ENCODE measurements at places on chromosomes 1 and 21.

- ATAC-seq, result peak; percentile 30
These were observed 58.6 kb downstream of the XCL1 start for GRCh38 chr1:168634951-168635532.

GRCh38 chr1:97247196-97247595 lies 525.6 kb downstream of the PTBP2 start:
- ATAC-seq, result no peak

GRCh38 chr1:56570924-56571372 lies 8.4 kb downstream of the PLPP3 start:
- ATAC-seq, result no peak

GRCh38 chr1:6307099-6307498 lies 46.2 kb upstream of the GPR153 start:
- ATAC-seq, result no peak

DNA sequence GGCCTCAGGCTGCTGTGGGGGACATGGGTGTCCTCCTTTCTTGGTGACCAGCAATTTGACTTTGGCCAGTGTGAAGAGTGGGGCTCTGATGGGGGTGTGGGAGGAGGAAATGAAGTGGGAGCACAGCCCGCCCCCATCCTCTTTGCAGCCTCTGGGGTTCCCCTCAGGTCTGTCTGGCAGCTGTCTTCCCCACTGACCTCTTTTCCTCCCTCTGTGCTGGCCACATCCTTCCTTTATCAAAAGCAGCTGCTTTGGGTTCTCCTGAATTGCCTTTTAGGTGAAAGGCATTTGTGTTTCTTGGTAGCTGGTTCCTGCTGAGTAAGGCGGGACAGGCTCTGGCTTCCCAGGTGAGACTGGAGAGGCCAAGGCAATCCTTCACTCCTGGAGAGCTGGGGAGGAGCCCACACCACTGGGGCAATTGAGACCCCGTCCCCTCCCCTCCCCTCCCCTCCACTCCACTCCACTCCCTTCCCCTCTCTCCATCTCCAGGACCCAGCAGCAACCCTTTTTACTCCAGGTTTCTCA lies 24.9 kb downstream of the PCAT6 start:
- ATAC-seq, result peak; percentile 62

DNA sequence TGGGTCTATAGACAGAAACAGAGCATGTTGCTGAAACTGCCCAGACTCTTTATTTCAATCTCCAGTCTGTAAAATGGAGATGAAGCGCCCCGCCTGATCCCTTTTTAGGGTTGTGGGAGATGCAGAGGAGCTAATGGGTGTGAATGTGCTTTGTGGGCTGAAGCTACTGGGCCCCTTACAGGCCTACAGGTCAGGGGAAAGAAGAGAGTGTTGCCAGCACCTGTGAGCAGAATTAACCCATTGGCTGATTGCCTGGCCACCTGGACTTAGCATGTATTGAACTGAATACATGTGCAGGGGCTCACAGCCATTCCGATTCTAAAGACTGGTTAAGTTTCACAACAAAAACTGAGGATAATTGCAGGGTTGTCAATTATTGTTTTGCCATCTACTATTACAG lies 13.9 kb upstream of the ATF3 start:
- no peak for ATAC-seq

- no peak for ATAC-seq
These were observed 150.5 kb downstream of the LRIG2 start for GRCh38 chr1:113223546-113223945.

GRCh38 chr1:9701665-9702064 lies 50.1 kb downstream of the PIK3CD start:
- no peak for ATAC-seq

DNA sequence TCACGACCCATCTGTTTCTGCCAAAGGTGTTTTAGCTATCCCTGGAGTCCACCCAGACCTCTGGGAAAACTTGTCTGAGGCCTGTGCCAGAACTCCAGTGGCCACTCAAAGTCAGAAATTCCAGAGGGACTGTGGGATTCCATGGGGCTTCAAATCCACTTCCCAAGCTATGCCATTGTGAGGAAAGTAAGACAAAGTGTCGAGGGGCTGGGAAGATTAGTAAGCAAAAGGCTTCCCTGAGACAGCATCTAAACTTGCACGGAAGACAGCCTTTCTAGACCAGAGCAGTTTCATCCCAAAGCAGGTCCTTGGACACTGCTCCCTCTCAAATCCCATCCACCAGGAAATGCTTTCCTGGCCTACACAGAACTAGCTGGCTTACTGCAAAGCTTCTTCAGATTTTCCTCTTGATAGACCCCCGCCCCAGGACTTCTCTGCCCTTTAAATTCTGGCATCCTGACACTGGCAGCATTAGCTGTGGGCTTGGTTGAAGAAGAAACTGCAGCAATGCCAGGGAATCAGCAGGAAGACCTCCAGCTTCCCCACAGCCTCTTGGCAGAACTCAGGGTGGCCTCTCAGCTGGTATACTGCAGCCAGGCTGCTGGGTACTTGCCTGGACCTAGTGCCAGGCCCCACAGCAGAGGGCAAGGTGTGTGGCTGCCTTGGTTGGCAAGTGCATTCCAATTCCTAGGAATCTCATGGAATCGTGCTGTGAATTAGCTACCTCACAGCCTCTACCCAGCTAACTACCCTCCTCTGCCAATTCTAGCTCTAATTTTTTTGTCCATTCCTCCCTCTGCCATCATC lies 27.3 kb upstream of the LMX1A start:
- no peak for ATAC-seq

DNA sequence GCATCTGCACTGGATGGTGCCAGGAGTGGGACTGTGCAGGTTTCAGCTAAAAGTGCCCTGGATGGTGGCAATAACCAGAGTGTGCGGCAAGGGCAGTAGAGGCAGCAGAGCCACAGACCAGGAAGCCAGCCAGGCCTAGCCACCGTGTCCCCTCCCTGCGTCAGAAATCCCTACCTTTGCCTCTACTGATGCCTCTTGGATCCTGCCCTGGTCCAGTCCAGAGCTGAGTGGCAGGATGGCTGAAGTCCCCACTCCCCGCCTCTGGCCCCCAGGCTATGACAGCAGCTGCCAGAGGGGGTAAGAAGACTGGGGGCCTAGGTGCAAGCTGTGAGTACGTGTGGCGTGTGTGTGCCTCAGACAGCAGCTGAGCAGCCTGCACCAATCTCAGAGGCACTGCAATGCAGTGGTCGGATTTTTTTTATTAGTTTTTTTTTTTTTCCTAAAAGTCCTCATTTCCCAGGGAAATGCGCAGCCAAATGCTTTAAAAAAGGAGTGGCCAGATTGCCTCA lies 51.9 kb downstream of the SYT2 start:
- ATAC-seq, result no peak

- ATAC-seq, result peak; percentile 71
These were observed 13.0 kb downstream of the CCDC190 start for GRCh38 chr1:162847839-162848453.

DNA sequence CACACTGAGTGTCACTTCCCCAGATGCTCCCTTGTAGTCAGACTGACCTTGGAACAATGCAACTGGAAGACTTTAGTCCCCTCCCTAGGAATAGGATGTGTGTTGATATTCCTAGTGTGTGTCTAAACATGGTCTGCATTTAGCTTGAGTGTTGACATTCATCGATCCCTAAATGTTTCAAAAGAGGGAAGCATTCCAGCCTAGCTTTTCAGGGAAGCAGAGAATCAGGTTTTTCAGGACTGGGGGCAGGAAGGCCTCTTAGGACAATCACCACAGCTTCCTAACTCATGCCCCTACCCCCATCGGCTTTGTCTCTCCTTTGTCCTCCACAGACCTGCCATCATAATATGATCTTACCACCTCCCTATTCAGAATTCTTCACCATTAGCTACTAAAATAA lies 43.4 kb downstream of the NMNAT2 start:
- no peak for ATAC-seq

- no peak for ATAC-seq
These were observed 46.7 kb upstream of the CXADR start for GRCh38 chr21:17466166-17466565.

DNA sequence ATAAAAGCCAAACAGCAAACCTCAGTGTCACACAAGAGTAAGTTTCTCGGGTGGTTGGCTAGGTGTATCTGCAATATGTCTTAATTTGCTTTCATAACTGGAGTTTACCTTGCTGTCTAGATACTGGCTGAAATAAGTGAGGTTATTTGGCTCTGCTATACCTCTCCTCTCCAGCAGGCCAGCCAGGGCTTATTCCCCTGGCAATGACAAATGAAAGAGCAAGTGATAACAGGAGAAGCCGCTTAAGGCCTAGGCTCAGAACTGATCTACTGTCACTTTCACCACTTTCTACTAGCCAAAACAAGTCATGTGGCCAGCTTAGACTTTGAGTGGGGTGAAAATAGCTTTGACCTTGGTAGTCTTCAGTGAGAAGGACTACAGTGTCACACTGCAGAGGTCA lies 4.8 kb upstream of the RPE65 start:
- peak; percentile 61 for ATAC-seq

GRCh38 chr21:46111193-46111571 lies 13.3 kb downstream of the COL6A2 start:
- no peak for ATAC-seq

DNA sequence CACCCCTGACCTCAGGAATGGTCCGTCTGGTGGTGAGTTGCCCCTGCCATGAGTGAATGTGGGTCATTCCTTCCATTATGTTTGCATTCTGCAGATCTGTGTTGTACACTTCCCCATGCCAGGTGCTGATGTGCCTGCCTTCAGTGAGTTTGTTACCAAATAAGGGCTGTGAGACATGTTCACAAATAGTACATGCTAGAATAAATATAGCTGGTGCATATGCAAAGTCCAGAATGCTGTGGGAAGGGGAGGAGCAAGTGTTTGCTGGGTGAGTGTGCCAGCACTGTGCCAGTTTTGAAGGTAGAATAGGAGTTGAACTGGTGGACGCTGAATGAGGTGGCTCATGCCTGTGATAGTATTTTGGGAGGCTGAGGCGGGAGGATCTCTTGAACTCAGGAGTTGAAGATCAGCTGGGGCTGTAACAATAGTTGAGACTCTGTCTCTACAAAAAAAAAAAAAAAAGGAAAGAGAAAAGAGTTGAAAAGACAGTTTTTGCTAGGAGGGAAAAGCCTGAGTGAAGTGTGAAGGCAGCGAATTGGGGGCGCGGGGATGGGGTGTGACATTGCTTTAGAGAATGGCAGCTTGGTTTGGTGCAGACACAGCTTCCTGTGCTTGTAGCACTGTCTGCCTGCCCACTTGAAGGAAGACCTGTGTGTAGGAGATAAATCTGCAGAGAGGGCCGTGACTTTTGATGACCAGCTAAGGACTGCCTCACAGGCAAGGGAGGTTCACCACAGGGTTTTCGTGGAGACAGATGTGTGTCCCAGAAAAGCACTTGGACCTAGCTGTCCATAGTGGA lies 61.1 kb downstream of the LGR6 start:
- no peak for ATAC-seq

DNA sequence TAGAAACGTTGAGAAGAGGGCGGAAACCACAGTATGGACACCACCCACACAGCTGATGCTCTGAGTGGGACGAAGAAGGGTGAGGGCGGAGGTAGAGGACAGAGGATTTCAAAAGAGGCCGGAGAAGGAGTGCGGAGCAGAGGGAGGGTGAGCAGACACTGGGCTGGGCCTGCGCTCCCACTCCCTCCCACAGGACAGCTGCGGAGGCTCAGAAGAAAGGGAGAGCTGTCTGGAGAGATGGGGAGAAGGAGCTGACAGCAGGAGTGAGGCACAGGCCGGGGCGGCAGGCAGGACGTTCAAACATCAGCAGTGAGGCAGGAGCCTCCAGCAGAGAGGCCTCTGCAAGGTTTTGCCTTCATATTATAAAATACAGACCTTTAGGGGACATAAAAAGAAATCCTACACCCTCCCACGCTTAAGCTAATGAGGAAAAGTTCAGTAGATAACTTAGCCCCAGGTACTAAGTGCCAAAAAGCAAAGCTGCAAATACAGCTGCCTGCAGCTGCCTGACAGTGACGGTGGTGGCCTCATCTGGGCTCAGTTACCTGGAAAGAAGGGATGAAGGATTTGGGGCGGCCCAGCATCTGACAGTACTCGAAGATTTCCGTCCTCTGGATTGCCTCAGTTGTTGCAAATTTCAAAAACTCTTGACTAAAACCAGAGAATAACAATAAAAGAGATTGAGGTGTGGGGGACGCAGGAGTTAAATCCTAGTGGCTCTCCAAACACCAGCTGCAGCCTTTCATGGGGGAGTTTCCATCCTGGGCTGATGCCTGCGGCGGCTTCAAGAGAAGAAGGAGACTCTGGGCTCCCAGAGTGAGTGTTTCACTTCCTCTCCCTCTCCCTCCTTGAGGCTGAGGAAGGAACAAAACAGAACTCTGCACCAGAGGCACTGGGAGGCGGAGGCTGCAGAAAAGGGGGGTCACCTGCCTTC lies 25.6 kb downstream of the SEC16B start:
- no peak for ATAC-seq

- no peak for ATAC-seq
These were observed 993 bp upstream of the DSCAM start for GRCh38 chr21:40847951-40848350.

DNA sequence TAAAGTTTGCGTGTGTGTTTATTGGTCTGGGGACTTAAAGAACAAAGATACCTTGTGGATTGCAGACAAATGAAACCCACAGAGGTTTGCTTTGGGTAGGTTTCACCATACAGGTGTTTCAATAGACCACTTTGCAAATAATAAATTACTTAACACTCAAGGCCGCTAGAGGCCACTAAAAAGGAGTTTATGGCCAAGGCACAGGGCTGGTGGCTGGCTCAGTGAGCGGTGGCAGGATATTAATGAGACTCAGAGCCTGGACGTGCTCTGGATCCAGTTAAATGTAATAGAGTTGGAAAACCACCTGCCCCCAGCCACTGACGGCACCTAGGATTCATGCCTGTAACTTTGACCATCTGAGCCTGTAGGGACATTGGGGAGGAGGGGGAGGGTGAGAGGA lies 44.5 kb downstream of the LRRC38 start:
- peak; percentile 35 for ATAC-seq

- ATAC-seq, result no peak
These were observed 19.2 kb upstream of the GUCA2B start for GRCh38 chr1:42133809-42134526.

- peak; percentile 67 for ATAC-seq
These were observed 30.5 kb downstream of the OR10J1 start for GRCh38 chr1:159469921-159470533.

GRCh38 chr1:19205403-19205802 lies 4.7 kb downstream of the UBR4 start:
- ATAC-seq, result no peak

DNA sequence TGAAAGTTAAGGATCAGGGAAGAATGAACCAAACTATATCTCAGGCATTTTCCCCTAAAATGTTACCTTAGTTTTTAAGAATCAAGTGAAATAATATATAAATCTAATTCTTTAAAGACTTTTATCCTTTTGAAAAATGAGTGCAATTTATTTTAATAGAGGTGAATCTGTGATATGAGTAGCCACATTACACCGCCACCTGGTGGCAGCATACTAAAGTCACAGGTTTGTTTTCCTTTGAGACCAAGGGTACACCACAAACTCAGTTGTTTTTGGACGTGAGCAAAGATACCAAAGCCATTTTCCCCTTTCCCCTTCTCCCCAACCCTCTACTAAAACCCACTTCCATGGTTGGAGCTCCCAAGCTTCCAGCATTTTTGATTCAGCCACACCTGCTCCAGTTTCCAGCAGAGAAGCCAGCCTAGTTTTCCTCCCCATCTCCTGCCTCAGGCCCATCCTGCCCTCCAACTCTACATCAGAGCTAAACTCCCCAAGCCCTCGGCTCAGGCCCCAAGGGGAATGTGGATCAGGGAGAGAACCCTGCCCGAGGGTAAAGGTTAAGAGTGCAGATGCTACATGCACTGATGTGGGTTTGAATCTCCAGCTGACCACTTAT lies 22.9 kb upstream of the LDLRAP1 start:
- ATAC-seq, result peak; percentile 73

All from SK-N-SH treated with all-trans-retinoic acid at 6 μM for 48 hours (cell line).